AG09319 (cell line): ENCODE measurements at places on chromosomes 6 and 20.

DNA sequence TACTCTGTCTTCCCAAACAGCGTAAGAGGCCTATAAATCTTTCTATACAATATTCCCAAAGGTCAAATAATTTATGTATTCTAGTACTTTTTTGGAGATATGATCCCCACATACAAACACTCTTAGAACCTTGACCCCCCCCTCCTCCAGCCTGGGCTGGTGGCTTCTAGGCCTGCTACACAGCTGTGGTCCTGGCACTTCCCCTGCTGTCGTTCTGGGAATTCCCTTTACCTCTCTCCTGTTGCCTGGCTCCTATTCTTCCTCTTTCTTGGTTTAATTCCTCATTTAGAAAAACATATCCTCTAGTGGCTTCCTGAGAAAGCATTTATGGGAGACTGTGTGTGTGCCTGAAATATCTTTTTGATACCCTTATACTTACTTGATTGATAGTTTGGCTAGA, 4.1 kb upstream of the TXLNB start:
- no peak for DNase-seq

GRCh38 chr6:45002390-45003105, 325.6 kb upstream of the RUNX2 start:
- DNase-seq, result peak; percentile 24

- DNase-seq, result no peak
Observed at GRCh38 chr6:82953871-82954270, 111.8 kb downstream of the UBE3D start.

DNA sequence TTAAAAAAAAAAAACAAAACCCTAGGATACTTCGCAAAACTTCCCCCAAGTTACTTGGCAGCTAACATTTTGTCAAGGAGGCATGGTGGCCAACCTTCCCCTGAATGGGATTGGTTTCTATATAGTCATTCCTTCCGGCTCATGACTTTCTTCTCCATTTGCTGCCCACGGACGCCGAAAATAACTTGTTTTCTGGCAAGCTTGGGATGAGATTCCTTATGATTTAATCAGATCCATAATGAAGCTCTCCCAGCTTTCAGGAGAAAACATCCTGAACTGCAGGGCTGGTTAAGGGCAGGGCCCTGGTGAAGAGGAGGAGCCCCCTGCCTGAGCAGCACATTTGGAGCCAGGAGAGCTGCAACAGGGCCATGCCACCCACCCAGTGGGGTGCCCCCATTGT, 49.9 kb downstream of the PPP1R16B start:
- DNase-seq, result no peak

GRCh38 chr20:62702013-62702300, 6.7 kb upstream of the NTSR1 start:
- DNase-seq, result no peak

- DNase-seq, result peak; percentile 24
Observed at GRCh38 chr6:87660226-87660911, 41.7 kb downstream of the AKIRIN2 start.

GRCh38 chr6:117555882-117556498, 46.3 kb downstream of the GOPC start:
- no peak for DNase-seq

DNA sequence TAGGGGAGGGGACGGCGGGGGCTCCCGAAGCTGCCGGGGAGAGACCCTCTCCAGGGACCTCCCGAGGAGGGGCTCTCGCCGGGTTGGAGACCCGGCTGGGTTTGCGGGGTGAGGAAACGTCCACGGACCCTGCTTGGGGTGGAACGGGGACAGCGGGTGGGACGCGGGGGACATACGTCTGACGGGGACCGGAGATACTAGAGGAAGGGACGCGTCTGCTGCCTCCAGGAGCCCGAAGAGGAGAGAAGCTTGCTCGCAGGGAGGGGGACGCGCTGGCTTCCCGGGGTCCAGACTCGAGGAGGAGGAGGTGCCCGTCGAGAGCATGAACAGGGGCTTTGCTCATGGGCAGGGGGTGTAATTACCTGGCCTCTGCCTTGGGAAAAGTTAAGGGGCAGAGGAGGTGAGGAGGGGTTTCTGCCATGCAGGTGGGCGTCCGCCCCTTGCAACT, 593 bp downstream of the DNMT3B start:
- no peak for DNase-seq

DNA sequence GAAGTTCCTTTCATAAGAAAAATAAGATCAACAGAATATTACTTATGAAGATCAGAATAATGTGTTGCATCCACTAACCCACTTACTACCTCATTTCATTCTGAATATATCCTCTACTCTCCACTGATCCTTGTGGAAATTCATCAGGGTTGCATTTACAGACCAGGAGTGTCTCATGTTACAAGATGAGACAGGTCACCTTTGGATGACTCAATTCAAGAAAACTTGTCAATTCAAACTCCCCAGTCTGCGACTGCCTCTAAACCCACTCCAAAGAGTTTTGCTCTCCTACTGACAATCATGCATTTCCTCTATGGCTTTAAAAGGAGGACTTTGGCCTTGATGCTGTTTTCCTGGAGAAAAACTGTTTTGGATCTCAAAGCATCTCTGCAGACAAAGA, 68.4 kb downstream of the ID4 start:
- DNase-seq, result no peak

- no peak for DNase-seq
Observed at GRCh38 chr6:84329077-84329476, 101.6 kb upstream of the CEP162 start.
